ENCODE measurements at places on chromosomes 4 and X. TPM values are rescaled to one million over a fixed set of nuclear protein-coding genes. Genes with fewer than 3 reads are reported as not detected.
A peak's percentile ranks its signal among the peaks of the same experiment; 100 is the strongest.

- no peaks in the 10 kb centered on the region for H3K27me3 ChIP-seq
- no peaks in the 10 kb centered on the region for H3K4me1 ChIP-seq
- no peaks in the 10 kb centered on the region for H3K36me3 ChIP-seq
- H3K27ac ChIP-seq = no peak overlapping the region
These were observed 182.7 kb upstream of the PCDH7 start for GRCh38 chr4:30537456-30537855.

GRCh38 chrX:1536712-1537030 is 314 bp downstream of the P2RY8 start:
- H3K27ac ChIP-seq = peak overlapping the region; percentile 52
- no peak overlapping the region for H3K4me3 ChIP-seq
- no peak for DNase-seq
- no peaks in the 10 kb centered on the region for H3K27me3 ChIP-seq
- H3K4me1 ChIP-seq = peaks cover 3% of the 10 kb centered on the region

- no peak overlapping the region for H3K4me3 ChIP-seq
- H3K27me3 ChIP-seq = no peaks in the 10 kb centered on the region
- DNase-seq = no peak
- H3K27ac ChIP-seq = no peak overlapping the region
- H3K36me3 ChIP-seq = no peaks in the 10 kb centered on the region
These were observed 330.6 kb downstream of the CCSER1 start for GRCh38 chr4:90457817-90458216.

DNA sequence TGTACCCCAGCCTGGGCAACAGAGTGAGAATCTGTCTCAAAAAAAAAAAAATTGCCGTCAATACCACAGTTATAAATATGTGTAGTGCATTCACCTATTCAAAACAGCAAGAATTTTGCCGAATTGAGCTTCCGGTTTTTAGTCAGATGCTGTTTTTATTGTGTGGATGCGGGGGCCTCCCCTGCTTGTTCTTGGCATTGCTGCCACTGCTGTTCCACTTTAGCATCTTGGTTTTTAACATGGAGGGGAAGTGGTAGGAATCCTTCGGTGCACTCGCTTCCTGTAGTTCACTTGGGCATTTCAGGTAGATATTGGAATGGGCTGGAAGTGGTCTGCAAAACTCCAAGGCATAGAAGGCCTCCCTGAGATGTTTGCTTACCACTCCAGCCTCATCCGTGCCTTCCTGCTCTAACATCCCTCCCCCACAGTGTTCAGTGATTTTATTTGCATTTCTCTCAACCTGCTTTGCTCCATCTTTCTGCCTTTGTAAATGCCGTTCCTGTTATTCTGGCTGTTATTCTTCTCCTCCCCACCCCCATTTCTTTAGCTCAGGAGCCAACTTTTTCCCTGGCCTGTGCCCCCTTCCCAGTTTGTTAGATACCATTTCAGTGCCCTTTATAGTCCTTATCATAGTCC is 25.5 kb downstream of the MOB1B start:
- DNase-seq = no peak
- H3K27ac ChIP-seq = no peak overlapping the region
- no peaks in the 10 kb centered on the region for H3K36me3 ChIP-seq

DNA sequence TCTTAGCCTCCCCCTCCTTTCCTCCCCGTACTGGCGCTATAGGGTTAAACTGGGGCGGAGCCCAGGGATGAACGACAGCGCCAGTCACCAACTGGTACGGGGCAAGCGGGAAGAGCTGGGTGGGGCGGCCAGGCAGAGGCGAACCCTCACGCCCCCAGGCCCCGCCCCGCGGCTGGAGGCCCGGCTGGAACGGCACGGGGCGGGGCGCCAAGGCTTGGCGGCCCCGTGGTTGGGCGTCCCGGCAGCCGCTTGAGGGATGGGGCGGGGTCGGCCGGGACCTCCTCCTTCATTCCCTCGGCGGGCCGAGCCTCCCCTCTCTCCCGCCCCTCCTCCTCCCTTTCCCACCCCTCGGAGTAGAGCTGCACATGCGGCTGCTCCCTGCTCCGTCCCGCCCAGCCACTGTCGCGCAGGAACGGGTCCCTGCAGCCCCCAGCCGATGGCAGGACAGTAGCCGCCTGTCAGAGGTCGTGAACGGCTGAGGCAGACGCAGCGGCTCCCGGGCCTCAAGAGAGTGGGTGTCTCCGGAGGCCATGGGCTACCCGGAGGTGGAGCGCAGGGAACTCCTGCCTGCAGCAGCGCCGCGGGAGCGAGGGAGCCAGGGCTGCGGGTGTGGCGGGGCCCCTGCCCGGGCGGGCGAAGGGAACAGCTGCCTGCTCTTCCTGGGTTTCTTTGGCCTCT is at the start of gene EDA:
TSS of gene EDA (plus strand) at position 335 of the 678 bp plus-strand sequence.
- no peak within 1 kb of the TSS for H3K27ac ChIP-seq
- no peaks in the 10 kb centered on the region for H3K36me3 ChIP-seq
- H3K4me1 ChIP-seq = no peaks in the 10 kb centered on the region
- peak within 1 kb of the TSS; percentile 37 for H3K4me3 ChIP-seq

DNA sequence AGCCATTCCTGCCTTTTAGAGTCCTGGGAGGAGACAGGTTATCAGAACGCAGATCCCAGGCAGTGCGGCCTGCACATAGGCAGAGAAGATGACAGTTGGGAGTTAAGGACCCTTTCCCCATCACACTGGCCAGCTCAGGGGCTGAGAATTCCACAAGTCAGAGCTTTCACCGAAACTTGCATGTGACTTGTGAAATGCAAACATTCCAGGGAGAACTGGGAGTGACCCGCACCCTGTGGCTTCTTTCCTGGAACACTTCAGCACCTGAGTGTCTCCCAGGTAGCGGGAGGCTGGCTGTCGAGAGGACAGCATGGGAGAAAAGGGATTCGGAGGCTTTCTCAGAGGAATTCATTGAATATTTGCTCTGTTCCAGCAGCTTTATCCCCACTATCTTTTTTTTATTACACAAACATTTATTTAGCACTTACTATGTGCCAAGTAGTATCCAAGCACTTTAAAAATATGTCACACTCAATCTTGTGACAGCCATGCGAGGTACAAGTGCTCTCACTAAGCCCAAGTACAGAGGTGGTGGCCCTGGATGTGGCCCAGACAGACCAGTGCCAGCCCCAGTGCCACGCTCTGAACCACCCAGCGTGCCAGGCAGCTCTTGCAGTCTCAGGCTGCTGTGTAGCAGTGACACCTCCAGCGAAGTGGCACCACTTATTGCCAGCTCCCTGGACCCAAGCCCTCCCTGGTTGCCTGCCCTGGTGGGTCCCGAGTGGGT is 100.5 kb downstream of the PHKA2 start:
- DNase-seq = no peak
- no peaks in the 10 kb centered on the region for H3K36me3 ChIP-seq
- no peaks in the 10 kb centered on the region for H3K4me1 ChIP-seq
- no peak overlapping the region for H3K4me3 ChIP-seq
- H3K27ac ChIP-seq = no peak overlapping the region
- H3K27me3 ChIP-seq = no peaks in the 10 kb centered on the region

- no peak for DNase-seq
- no peak overlapping the region for H3K4me3 ChIP-seq
- no peaks in the 10 kb centered on the region for H3K4me1 ChIP-seq
- H3K27me3 ChIP-seq = no peaks in the 10 kb centered on the region
These were observed 39.1 kb downstream of the LAMP2 start for GRCh38 chrX:120429776-120430540.

- no peak for DNase-seq
- H3K4me3 ChIP-seq = no peak overlapping the region
- no peak overlapping the region for H3K27ac ChIP-seq
These were observed 30.9 kb upstream of the TENM3 start for GRCh38 chr4:182212211-182212761.

DNA sequence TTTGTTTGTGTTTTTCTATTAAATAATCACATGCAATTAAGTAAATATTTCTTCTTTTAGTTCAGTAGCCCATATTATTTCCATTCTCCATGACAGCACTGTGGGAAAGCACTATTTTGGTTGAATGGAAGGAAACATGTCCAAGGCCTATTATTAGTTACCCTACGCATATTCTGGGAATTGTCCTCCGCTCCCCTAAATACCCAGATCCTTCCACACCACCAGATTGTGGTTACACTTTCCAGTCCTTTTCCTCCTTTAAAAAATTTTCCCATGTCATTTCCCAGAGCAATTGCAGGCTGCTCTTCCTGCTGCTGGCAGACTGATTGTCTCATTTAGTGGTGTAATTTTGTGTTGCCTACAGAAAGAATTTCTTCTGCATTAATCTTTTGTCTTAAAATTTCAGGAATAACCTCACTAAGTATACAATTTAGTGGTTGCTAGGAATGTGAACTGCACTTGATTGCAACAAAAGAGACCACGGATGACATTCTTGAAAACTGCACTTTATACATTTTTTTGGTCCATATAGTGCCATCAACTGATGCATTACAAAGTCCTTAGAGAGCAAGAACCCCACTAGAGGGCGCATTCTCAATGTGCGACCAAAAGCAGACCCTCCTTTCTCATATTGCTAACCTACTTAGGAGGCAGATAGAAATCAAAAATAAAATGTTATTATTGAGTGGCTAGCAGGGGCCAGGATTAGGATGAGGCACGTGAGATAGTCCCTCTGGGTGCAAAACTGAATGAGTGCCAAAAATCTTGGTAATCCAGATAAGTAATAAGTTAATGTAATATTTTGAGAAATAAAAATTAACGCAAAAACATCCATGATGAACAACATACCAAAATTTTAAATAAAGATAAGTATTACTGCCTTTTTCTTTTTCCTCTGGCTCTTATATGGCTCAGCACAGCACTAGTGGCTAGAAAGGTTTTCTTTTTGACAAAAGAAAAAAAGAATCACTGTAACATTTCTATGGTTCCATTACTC is 98.8 kb upstream of the IQCM start:
- DNase-seq = no peak
- no peak overlapping the region for H3K27ac ChIP-seq
- H3K4me1 ChIP-seq = no peaks in the 10 kb centered on the region
- H3K36me3 ChIP-seq = no peaks in the 10 kb centered on the region

DNA sequence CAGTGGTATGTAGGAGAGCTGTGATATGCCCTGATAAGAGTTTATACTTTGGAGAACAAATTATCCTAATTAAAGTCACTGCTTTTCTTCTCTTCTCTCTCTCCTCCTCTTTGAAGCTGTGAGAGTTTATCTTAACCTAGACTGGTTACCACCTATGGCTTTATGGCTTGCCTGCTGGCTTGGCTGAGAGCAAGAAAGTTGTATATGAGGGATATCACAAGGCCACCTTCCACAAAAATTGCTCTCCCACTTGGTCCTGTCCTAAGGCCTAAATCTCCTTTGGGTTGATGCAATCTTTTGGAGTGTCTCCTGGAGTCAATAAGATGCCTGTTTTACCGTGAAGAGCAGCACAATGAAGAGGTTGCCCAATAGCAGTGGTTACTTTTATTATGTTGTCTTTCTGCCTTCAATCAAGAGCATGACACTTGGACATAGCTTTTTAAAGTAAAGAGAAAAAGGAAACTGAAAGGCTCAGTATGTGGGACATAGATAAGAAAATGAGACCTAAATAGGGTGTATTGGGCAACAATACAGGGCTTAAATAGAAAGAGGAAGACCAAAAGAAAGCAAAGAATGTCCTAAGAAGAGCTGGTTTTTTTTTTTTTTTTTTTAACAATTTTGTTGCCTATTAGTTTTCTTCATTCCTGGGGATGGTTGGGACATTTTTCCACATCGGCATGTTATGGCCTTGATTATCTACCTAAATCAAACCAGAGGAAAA is 9.2 kb downstream of the GUCY1A1 start:
- H3K36me3 ChIP-seq = no peaks in the 10 kb centered on the region
- no peaks in the 10 kb centered on the region for H3K4me1 ChIP-seq
- no peak for DNase-seq
- no peak overlapping the region for H3K4me3 ChIP-seq
- H3K27ac ChIP-seq = no peak overlapping the region

GRCh38 chrX:96211953-96212352 is 472.7 kb upstream of the DIAPH2 start:
- no peak for DNase-seq
- H3K27me3 ChIP-seq = no peaks in the 10 kb centered on the region
- no peak overlapping the region for H3K27ac ChIP-seq
- H3K4me1 ChIP-seq = no peaks in the 10 kb centered on the region
- no peaks in the 10 kb centered on the region for H3K36me3 ChIP-seq

DNA sequence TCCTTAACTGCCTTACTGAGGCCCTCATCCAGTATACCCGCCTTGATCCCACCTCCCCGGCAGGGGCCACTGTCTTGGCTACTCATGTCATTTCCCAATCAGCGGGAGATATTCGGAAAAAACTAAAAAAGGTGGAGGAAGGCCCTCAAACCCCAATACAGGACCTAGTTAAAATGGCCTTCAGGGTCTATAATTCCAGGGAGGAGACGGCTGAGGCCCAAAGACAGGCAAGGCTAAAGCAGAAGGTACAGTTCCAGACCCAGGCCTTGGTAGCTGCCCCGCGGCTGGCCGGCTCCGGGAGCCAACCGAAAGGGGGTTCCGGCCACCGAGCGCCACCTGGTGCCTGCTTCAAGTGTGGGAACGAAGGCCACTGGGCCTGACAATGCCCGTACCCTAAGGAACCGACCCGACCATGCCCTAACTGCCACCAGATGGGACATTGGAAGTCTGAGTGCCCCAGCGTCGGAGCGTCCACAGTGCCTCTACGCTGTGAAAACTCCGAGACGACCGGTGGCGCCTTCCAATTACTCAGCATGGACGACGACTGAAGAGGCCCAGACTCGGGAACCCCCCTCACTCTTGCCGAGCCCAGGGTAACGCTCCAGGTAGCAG is 959.6 kb downstream of the RPA4 start:
- H3K4me3 ChIP-seq = no peak overlapping the region
- no peaks in the 10 kb centered on the region for H3K27me3 ChIP-seq
- H3K4me1 ChIP-seq = no peaks in the 10 kb centered on the region
- no peak for DNase-seq
- H3K27ac ChIP-seq = no peak overlapping the region

GRCh38 chr4:48137846-48138245 is 3.8 kb upstream of the TXK start:
- no peak for DNase-seq
- no peaks in the 10 kb centered on the region for H3K27me3 ChIP-seq
- H3K4me1 ChIP-seq = no peaks in the 10 kb centered on the region
- H3K27ac ChIP-seq = no peak overlapping the region

- H3K4me3 ChIP-seq = no peak overlapping the region
- H3K27ac ChIP-seq = no peak overlapping the region
- no peaks in the 10 kb centered on the region for H3K36me3 ChIP-seq
- DNase-seq = no peak
- no peaks in the 10 kb centered on the region for H3K27me3 ChIP-seq
- no peaks in the 10 kb centered on the region for H3K4me1 ChIP-seq
These were observed 134.6 kb upstream of the BOD1L1 start for GRCh38 chr4:13762130-13762529.

GRCh38 chr4:40745285-40745984 is 4.3 kb upstream of the NSUN7 start:
- H3K4me1 ChIP-seq = no peaks in the 10 kb centered on the region
- H3K36me3 ChIP-seq = no peaks in the 10 kb centered on the region
- H3K4me3 ChIP-seq = no peak overlapping the region
- no peaks in the 10 kb centered on the region for H3K27me3 ChIP-seq
- no peak for DNase-seq

GRCh38 chrX:53442322-53442631 is 8.1 kb upstream of the HSD17B10 start:
- no peaks in the 10 kb centered on the region for H3K27me3 ChIP-seq
- no peak for DNase-seq
- no peaks in the 10 kb centered on the region for H3K4me1 ChIP-seq
- H3K4me3 ChIP-seq = no peak overlapping the region
- H3K36me3 ChIP-seq = no peaks in the 10 kb centered on the region
- H3K27ac ChIP-seq = no peak overlapping the region

GRCh38 chrX:3374108-3374800 is 27.8 kb upstream of the MXRA5 start:
- no peaks in the 10 kb centered on the region for H3K4me1 ChIP-seq
- no peaks in the 10 kb centered on the region for H3K27me3 ChIP-seq
- no peaks in the 10 kb centered on the region for H3K36me3 ChIP-seq
- DNase-seq = no peak
- no peak overlapping the region for H3K27ac ChIP-seq
- H3K4me3 ChIP-seq = no peak overlapping the region

The AMTN gene
- polyA plus RNA-seq = not detected

The UPF3B gene
- 6.8 TPM for polyA plus RNA-seq

The SSX4 gene
- polyA plus RNA-seq = not detected

The TMEM154 gene
- polyA plus RNA-seq = 0.15 TPM

The SSX3 gene
- polyA plus RNA-seq = not detected
